ENCODE measurements at places on chromosomes 6 and 20.

GRCh38 chr6:53119772-53120409 lies 28.8 kb downstream of the GCM1 start:
- no peaks in the 10 kb centered on the region for H3K4me1 ChIP-seq
- H3K27me3 ChIP-seq = no peaks in the 10 kb centered on the region
- H3K27ac ChIP-seq = no peak overlapping the region
- H3K4me3 ChIP-seq = no peak overlapping the region

- H3K4me1 ChIP-seq = no peaks in the 10 kb centered on the region
- H3K27me3 ChIP-seq = no peaks in the 10 kb centered on the region
- DNase-seq = no peak
- H3K4me3 ChIP-seq = no peak overlapping the region
- no peak overlapping the region for H3K27ac ChIP-seq
These were observed 28.8 kb downstream of the IMPG1 start for GRCh38 chr6:76043690-76044089.

DNA sequence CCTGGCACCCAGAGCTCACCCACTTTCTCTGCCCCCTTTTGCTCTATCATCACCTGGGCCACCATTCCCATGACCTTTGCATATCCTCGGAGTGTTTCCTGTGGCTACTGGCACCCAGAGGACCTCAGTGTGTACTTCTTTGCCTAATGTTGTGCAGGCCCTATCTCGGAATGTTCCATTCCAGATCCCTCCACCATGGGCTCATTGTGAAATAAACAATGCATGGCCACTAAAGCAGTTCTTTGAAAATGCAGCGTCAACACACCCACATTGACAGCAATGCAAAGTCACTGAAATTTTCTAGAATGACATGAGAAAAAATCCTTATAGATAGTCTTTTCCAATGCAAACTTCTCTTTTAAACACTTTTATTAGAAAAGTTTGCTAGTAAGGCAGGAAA lies 72.9 kb upstream of the AGPAT4 start:
- DNase-seq = no peak
- no peaks in the 10 kb centered on the region for H3K4me1 ChIP-seq
- H3K27ac ChIP-seq = no peak overlapping the region
- no peaks in the 10 kb centered on the region for H3K36me3 ChIP-seq

DNA sequence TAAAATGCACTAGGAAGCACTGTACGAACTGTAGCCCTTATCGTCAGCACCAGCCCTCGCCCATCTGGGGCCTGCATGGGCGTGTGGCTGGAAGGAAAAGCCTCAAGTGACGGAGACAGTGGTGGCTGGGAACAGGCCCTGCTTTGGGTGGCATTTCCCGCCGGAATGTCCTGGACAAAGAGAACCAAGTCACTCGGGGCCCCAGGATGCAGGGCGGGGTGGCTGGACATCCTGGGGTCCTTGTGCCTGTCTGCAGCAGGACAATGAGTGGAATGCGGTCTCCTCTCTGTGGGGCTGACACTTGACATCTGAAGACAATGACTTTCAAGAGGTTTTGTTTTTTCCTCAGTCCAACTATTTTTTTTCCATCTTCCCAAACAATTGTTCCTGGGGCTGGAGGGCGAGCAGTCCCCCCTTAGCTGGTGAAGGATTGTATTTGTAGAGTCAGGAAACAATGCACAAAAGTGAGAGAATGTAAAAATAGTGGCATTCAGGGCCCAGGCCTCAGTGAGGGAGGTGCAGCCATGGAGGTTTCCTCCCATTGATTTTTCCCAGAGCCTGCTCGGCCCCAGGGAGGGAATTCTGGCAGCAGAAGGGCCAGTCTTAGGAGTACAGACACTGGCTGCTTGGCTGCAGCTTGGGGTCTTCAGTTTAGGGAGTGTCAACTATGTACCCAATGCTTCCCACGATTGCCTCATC lies 64.4 kb downstream of the PREX1 start:
- DNase-seq = no peak
- no peaks in the 10 kb centered on the region for H3K36me3 ChIP-seq
- H3K4me3 ChIP-seq = no peak overlapping the region
- no peaks in the 10 kb centered on the region for H3K27me3 ChIP-seq
- H3K4me1 ChIP-seq = peaks cover 20% of the 10 kb centered on the region

GRCh38 chr20:61499859-61500554 lies 247.9 kb downstream of the CDH4 start:
- no peak overlapping the region for H3K27ac ChIP-seq
- H3K27me3 ChIP-seq = no peaks in the 10 kb centered on the region
- DNase-seq = no peak
- no peak overlapping the region for H3K4me3 ChIP-seq
- H3K36me3 ChIP-seq = no peaks in the 10 kb centered on the region

DNA sequence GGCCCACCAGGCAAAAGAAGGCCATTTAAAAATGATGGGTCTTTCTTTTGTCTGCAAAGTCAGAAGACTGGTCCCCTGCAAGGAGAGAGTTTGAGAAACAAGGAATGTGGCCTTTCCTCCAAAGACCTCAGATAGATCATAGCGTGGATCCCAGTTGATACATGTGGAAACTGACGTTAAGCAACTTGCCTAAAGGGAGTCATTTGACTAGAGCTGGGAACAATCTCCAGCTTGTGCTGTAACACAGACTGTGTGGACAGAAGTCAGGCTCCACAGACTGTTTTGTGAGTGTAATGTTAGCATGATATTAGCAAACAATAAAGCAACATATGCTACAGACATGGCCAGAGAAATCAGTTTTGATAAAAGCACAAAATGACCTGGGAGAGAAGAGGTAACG lies 140.4 kb upstream of the CITED2 start:
- no peak for DNase-seq
- no peak overlapping the region for H3K27ac ChIP-seq
- no peaks in the 10 kb centered on the region for H3K27me3 ChIP-seq

DNA sequence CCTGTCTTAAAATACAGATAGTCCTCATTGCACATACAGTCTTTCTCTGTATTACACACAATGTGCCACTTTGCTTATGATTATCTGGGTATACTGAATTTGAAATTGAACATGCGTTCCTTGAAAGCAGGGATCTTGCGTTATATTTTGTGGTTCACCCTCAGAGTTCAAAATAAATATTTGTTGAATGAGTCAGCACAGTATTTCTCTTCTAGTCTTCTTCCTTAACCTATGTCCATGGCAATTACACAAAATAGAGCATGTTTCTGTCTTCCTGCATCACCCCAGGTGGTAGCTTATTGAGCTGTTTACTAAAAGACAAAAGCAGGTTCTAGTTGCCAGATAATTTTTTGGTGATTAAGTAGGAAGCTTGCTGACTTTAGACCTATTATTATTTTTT lies 272.9 kb upstream of the FERMT1 start:
- H3K4me1 ChIP-seq = no peaks in the 10 kb centered on the region
- H3K27ac ChIP-seq = no peak overlapping the region
- no peaks in the 10 kb centered on the region for H3K27me3 ChIP-seq
- no peaks in the 10 kb centered on the region for H3K36me3 ChIP-seq
- no peak overlapping the region for H3K4me3 ChIP-seq

GRCh38 chr6:165621940-165622339 lies 41.1 kb downstream of the PDE10A start:
- no peaks in the 10 kb centered on the region for H3K4me1 ChIP-seq
- no peaks in the 10 kb centered on the region for H3K27me3 ChIP-seq
- no peak overlapping the region for H3K4me3 ChIP-seq
- no peak for DNase-seq

DNA sequence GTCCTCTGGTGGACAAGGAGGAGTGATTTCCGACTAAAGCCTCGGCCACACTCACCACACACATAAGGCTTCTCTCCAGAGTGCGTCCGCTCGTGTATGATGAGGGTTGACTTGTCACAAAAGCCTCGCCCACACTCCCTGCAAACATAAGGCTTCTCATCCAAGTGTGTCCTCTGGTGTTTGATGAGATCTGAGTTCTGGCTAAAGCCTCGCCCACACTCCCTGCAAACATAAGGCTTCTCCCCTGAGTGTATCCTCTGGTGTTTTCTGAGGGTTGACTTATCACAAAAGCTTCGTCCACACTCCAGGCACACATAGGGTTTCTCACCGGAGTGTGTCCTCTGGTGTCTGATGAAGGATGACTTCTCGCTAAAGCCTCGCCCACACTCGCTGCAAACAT lies 12.9 kb upstream of the SNRPB start:
- no peak overlapping the region for H3K27ac ChIP-seq
- no peak overlapping the region for H3K4me3 ChIP-seq
- H3K4me1 ChIP-seq = no peaks in the 10 kb centered on the region
- no peak for DNase-seq
- H3K36me3 ChIP-seq = peaks cover 81% of the 10 kb centered on the region

Measured in ascending aorta (tissue), 2 donors.